ENCODE measurements at places on chromosomes 13 and 19.

- DNase-seq = no peak
Observed at GRCh38 chr19:3145909-3146676, 10.3 kb downstream of the GNA15 start.

GRCh38 chr13:39370554-39370953, 232.4 kb downstream of the LHFPL6 start:
- DNase-seq = no peak

DNA sequence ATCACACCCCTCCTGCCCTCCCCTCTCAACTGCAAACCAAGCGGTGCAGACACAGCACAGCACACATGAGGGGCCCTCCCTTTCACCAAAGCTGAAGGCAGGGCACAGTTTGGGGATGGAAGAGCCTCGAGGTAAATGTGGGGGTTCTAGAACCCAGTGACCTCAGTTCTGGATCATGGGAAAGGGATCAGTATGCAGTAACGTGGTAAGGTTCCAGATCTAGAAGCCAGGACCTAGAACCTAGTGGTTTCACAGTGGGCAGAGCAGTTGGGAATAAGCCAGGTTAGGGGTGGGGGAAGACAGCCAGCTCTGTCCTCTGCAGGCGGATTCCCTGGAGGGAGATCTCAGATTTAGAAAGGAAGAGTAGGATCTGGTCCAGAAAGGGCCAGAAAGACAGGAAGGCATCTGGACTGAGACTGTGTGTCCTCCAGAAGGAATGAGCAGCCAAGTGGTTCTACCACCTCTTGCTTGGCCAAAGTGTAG, 3.1 kb downstream of the FTL start:
- no peak for DNase-seq

- no peak for DNase-seq
Observed at GRCh38 chr13:23736541-23736940, 152.7 kb downstream of the MIPEP start.

- no peak for DNase-seq
Observed at GRCh38 chr19:50199259-50199555, 4.2 kb upstream of the MYH14 start.

- DNase-seq = no peak
Observed at GRCh38 chr13:80584785-80585184, 243.9 kb upstream of the SPRY2 start.

DNA sequence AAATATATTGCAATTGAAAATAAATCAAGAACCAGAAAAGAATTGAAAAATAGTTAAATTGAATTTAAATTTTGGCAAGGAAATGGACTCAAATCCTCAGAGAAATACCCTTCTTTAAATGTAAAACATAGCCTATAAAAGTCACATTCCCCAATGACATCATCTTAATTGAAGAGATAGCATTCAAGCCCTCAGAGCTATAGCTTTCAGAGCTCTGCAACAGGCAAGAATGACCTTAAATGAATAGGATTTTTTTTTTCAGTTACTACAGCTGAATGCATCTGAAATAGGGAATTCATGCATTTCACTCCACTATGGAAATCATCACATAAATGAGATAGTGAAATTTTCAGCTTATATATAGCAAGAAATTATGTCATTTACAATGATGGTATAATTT, 1049.0 kb downstream of the OLFM4 start:
- DNase-seq = no peak

DNA sequence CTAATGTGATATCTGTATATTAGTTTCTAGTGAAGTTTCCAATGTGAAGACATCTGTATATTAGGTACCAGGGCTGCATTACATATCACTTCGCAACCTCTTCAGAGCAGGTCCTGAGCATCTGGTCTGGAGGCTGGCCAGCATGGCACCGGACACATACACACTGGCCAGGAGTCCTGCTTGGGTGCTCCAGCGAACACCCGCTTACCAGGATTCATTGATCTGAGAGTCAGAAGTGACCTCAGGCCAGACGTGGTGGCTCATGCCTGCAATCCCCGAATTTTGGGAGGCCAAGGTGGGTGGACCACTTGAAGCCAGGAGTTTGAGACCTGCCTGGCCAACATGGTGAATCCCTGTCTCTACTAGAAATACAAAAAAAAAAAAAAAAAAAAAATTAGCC, 93.0 kb upstream of the IRS2 start:
- no peak for DNase-seq

DNA sequence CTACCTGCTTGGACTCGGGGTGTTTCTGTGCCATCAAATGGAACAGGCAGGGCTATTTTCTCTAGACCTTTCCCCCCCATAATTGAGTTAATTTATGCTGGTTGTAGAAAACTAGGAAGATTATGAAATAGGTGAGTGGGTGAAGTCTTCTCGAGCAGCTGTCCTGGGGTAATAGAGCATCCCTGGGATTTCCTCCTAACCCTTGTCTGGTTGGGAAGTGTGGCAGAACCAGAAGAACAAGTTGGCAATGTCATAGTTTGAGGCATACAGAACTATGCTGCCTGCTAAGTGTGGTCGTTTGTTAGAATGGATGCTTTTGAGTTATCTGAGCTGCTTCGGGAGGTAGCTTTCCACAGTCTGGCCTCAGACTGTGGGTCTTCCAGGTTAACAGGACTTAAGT, 3.7 kb downstream of the GATAD2A start:
- no peak for DNase-seq

- no peak for DNase-seq
Observed at GRCh38 chr13:110257408-110257807, 49.5 kb downstream of the COL4A1 start.

DNA sequence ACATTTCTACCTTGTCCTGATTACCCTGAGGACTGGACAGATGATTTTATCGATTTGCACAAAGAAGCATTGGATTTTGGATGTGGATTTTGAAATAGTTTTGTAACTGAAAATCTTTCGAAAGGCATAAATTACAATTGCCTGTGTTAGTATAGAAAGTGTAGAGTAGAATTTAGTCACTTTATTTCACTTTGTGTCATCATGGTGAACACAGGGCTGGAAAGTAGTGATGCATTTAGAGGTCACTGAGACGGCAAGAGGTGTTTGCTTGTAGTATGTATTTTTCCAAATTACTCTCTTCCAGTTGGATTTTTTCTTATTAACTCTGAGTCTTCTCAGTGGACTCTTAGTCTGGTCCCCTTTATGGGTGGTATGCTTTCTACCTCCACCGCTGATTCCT, 326.0 kb downstream of the NALCN start:
- DNase-seq = no peak

DNA sequence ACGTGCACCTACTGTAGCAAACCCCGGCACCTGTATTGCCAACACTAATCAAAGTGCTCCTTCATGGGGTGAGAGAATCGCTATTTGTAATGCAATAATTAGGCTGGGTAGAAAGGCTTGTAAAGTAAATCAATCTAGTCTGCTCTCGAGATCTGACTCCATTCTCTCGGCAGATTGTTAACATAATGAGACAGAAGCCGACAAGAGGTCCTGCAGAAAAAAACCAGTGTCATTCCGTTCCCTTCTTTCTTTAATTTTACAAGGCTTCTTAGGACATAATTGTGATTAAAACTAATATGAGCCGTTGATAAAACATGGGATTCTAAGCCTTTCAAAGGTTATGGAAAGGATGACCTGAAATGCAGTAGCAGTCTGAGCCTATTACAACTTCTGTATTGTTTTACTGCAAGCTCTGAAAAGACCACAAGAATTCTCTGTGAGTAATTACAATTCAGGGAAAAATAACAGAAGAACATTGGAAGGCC, 530.0 kb downstream of the PCDH9 start:
- DNase-seq = no peak

GRCh38 chr13:92843549-92843948, 383.1 kb upstream of the GPC6 start:
- no peak for DNase-seq

GRCh38 chr13:110265682-110266430, 41.1 kb downstream of the COL4A1 start:
- DNase-seq = peak; percentile 79

DNA sequence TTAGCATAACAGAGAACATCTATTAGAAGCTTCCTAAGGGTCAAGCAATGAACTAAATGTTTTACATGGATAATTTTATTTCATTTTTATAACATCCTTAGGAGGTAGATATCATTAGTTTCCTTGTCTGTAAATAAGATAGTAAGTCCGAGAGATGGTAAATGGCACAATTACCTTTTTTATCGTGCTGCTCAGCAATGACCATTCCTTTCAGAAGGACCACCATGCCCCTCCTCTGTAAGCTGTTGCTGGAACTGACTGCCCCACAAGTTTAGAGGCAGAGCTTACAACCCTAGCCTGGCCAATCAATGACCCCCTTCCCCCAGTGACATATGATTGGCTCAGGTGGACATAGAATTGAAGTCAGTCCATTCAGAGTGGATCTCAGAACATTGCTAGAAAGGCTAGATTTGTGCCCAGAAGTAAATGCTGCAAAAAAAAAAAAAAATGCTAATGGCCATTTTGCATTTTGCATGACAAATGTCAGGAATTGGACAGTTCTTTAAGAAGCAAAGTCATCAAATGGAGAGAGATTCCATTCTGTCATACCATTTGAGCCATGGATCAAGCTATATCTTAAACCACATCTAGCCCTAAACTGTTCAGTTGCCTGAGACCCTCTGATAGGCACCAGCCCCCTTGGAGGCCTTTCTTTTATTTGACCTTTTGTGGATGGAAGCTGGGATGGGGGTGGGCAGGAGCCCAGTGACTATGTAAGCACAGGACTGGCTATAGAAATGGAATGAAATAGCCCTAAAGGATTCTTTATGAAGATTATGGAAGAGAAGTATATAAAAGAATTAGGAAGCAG, 668.3 kb downstream of the UQCRFS1 start:
- DNase-seq = no peak

DNA sequence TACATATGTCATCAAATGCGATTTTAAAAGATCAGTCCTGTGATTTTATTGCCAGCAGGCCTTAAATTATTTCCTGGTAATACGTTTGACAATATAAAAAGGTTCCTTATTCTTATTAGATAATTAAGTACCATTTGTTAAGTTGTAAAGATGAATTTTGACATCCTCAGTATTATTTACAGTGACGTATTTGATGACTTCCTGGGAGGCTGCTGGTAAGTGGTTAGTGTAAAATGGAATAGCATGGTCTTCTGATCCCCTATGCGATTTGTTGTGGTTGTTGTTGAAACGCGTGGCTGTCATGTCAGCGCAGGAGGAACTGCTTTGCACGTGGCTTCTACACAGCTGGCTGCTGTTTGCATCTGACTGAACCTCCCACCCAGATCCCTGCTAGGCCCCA, 99.7 kb downstream of the DCLK1 start:
- no peak for DNase-seq

DNA sequence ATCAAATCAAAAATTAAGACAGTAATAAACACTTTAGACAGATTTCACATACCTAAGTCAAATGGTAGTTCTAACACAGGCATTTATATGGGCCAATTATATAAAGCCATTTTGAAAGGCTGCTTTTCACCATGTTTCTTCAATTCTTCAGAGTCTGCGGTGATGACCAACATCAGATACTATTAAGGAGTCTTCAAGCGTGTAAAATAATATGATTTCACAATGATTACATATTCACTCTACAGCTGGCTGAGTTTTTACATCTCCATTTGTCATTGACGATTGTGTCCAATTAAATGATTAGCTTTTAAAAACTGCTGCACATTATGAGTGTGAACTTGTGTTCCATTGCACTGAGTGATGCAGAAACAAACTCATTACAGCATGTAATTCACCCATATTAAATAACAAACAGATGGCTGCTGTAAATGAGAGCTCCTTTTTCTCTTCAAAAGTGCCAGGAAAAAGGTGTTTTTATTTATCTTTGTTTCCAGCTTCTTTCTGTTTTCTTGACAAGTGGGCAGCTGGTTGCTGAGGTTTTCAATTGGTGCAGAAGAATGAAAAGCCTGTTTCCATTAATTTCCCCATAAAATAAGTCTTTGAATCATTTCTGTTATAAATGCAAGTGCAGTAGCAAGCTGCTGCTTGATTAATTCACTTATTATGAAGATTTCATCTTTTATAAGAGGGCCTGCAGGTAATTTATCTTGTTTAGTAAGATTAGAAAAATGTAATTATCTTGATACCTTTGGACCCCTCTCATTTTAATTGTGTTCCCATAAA, 676.1 kb upstream of the KLHL1 start:
- DNase-seq = no peak

DNA sequence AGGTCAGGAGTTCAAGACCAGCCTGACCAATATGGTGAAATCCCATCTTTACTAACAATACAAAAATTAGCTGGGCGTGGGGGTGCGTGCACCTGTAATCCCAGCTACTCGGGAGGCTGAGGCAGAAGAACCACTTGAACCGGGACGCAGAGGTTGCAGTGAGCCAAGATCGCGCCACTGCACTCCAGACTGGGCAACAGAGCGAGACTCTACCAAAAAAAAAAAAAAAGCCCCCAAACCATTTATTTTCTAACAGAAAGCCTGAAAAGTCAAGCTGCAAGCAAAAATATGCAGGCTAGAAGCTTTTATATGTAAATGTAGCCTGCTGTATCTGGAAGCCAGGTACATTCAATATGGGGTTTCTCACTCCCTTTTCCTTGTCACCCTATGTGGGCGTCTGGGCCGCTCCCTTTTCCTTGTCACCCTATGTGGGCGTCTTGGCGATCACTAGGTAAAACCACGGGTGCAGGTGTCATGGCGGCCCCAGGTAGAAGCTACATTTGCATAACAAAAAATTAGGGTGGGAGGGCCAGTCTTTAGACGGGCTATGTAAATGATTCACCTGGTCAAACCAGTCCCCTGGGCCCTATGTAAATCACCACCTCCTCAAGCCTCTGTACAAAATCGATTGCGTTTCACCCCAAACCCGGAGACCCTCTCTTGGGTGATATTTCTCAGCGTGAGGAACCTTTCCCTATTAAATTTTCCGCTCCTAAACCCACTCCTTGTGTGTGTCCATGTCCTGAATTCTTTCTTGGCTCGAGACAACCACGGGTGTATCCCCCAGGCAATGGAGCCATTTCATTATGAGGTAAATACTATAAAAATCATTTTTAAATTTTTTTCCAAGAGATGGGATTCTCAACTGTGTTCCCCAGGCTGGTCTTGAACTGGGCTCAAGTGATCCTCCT, 2.1 kb downstream of the TRIM13 start:
- no peak for DNase-seq

DNA sequence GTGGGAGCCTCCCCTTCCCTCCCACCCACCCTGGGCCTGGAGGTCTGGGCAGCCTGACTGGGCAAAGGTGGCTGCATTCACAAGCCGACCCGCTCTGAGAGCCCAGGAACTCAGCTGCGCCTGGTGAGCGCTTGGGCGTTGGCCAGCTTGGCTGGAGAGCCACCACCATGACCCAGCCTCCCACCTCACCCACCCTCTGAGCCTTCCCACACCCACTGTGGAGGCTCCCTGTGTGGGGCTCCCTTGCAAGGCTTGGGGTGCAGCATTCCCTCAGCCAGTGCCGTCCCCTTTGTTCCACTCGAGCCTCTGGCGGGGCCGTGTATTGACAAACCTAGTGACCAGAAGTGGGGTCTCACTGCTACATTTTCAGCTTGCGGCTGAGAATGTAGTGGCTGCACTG, 15.0 kb upstream of the QTRT1 start:
- DNase-seq = no peak
